ENCODE measurements at places on chromosomes 6 and 20.

DNA sequence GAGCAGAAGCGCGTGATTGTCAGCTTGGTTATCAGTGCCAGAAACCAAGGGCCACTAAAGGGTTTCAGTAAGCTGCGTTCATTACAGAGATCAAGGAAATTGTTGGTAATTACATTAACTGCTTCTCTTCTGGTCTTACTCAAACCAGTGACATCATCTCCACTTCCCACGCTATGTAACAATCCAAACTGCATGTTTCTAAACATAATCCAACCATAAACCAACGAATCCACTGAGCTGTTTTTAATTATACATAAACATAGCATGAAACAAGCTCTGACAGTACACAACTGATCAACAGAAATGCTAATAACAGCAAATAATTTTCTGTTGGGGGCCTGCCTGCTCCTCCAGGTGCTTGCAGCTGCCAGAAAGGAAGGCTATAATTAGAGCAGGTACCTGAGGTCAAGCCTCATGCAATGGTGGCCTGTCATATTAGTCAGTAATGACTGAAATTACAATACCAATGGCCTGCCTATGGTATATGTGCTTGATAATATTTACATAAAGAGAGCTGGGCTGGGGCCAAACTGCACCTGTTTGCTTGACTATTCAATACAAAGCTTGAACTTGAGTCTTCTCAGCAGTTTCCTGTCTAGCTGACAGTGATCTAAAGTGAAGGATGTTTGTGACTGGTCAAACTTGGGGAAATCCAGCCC, 40.1 kb downstream of the ILRUN start:
- DNase-seq, result peak; percentile 97

GRCh38 chr20:53594068-53595017, 704 bp upstream of the ZNF217 start:
- peak; percentile 87 for DNase-seq

DNA sequence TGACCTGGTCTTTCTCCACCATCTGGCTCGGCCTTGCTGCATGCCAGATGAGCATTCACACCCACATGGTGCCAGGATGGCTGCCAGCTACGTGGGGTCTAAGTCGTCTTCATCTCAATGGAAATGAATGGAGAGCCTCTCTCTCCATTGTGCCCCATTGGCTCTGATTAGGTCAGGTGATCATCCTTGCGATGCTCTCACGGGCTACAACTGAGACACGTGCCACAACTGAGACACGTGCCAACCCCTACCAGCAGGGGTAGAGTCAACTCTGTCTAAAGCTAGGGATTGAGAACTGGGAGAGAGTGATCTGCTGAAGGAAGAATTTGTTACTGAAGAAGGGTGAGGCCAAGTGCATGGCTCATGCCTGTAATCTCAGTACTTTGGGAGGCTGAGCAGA, 67.3 kb upstream of the RALY start:
- DNase-seq, result no peak

DNA sequence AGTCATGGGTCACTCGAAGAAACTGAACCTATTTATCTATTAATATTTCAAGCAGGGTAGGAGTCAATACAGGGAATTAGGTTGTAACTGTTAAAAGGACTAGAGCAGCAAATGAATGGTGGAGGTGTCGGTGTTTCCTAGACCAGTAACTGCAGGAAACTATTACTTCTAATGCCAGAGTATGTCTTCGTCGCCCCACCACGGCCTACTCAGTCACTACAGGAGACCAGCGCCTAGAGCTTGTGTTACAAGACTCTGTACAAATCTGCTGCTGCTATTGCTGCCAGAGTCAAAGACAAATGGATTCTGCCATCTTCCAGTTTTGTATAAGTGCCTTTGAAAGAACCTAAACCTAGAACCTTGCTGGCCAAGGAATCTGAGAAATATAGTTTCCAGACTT, 343.9 kb downstream of the SOX4 start:
- DNase-seq, result no peak
